ENCODE measurements at places on chromosomes 12 and 14. TPM values are rescaled to one million over a fixed set of nuclear protein-coding genes. Genes with fewer than 3 reads are reported as not detected.

The HPD gene
- not detected for total RNA-seq

DNA sequence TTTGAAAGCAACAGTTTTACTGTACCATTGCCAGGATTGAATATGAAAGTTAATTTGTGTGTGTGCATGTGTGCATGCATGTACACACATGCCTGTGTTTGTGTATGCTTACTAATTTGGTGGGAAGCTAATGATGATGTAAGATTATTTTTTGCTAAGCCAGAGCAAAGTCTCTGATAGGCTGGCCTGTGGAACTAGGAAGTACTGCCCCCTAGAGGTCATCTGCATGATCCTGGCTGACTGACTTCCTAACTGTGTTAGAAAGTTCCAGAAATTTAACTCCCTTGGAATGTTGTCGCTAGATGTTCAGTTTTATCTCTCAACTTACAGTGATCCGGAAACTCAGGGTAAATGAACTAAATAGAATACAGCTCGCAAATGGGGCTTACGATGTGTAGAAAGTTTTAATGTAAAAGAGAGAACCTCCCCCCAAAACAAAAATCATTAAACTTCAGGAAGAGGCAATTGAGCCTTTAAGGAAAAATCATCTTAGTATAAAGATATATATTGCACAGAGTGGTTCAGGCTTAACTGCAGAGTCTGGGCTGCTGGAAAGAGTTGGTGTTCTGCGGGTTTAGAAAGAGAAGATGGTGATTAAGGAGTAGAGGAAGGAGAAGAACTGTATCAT lies 34.3 kb upstream of the SLC38A1 start:
- peak; percentile 62 for DNase-seq

GRCh38 chr14:65566820-65567522 lies 154.4 kb downstream of the FUT8 start:
- no peak for DNase-seq

The LIN52 gene
- total RNA-seq, result 13.2 TPM

- peak; percentile 7 for DNase-seq
Measured at GRCh38 chr14:65027127-65027799, 40.6 kb downstream of the FNTB start.

The CEP83 gene
- 21.9 TPM for total RNA-seq

GRCh38 chr12:81759190-81760051 lies at the start of gene PPFIA2:
TSS of gene PPFIA2 (minus strand) at chr12:81759350.
- DNase-seq, result peak; percentile 42

The C12orf60 gene
- 2.9 TPM for total RNA-seq

DNA sequence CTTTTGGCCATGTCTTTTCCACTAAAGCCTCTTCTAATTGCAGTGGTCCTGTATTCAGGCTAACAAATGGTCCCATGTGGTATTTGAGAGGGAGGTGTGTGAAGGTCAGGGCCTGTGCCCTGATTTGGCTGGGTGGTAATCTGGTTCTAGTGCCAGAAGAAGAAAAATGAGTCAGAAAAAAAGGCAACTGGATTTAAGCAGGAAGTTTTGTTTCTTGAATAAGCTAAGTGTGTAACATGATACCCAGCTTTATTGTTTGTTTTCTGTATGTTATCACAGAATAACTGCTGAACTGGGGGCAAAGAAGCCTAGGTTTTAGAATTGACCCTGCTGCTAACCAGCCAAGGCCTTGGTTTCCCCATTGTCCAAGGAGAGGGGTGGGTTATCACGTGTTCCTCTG lies 134.0 kb downstream of the ANO6 start:
- no peak for DNase-seq

DNA sequence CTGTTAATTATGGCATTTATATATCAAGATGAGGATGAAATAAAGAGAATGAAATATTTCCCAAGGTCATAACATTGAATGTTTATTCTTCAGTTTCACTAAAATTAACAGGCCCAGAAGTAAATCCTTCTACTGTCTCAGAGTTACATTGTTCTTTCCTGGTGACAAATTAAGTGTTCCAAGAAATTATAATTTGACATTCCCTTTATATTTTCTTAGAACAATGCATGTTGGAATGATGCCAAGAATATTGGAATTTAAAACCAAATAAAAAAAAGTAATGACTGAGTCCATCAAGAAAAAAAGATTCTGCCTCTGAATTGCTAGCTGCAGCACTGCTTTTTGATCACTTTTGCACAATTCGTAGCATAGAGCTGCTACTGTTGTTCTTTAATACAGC lies 152.1 kb downstream of the METTL25 start:
- no peak for DNase-seq
